Activated CD8-positive, alpha-beta memory T cell treated with anti-CD3 and anti-CD28 coated beads, Interleukin-2, amount 50 U/mL, for 48 hours (primary cell): ENCODE measurements at places on chromosomes 6 and 20.

DNA sequence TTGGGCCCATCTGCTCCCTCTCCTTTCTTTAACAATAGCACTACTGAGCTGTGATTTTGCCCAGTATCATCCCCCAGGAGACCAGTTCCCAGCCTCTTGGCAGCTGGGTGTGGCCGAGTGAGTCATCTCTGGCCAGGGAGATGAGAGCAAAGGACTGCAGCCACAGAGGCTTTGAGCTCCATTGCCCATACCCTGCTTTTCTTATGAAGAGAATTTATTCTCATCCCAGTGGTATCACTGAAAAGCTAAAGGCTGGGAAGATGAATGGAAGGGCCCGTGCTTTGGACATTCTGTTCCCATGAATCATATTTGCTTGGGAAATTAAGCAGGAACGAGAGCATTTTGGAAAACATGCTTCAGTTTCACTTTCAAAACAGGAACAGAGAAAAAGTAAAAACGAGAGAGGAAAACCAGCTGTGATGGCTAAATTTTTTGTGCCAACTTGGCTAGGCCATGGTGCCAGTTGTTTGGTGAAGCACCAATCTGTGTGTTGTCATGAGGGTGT lies 14.9 kb downstream of the CST3 start:
- no peak for DNase-seq

GRCh38 chr6:154134471-154135147 lies 95.6 kb downstream of the OPRM1 start:
- no peak for DNase-seq

- no peak for DNase-seq
Observed at GRCh38 chr6:142653710-142654420, 291.1 kb downstream of the HIVEP2 start.

GRCh38 chr6:87848616-87849015 lies 146.6 kb upstream of the AKIRIN2 start:
- no peak for DNase-seq

GRCh38 chr20:20666359-20666758 lies 46.1 kb downstream of the RALGAPA2 start:
- no peak for DNase-seq

GRCh38 chr6:69584913-69585729 lies 211.7 kb downstream of the LMBRD1 start:
- DNase-seq = no peak

GRCh38 chr20:23161968-23162696 lies 76.0 kb upstream of the CD93 start:
- DNase-seq = peak; percentile 38

DNA sequence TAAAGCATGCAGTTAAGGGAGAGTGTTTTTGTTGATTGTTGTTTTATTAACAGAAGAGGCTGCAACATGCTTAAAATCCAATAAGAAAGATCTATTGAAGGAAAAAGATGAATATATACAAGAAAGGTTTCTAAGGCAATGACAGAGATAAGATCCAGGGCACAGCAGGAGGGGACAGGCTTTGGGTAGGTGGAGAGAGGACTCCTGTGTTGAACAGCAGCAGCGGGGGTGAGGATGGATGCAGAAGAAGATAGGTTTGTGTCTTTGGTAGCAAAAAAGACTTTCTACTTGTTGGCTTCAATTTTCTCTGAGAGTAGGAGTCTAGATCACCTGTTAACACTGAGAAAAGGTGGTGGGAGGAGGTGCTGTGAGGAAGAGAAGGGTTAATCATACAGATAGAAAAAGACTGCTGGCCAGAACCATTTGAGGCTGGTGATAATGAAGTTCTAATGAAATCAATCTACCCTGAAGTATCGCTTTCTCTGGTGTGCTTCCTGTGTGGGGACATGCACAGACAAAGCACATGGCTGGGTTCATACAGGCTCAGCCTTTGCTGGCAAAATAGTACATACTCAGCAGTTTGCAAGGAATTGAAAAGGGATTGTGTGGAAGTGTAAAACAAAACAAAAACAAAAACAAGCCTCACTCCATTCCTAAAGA lies 17.2 kb upstream of the DST start:
- no peak for DNase-seq

GRCh38 chr20:41359541-41360011 lies 7.0 kb downstream of the EMILIN3 start:
- DNase-seq = no peak

DNA sequence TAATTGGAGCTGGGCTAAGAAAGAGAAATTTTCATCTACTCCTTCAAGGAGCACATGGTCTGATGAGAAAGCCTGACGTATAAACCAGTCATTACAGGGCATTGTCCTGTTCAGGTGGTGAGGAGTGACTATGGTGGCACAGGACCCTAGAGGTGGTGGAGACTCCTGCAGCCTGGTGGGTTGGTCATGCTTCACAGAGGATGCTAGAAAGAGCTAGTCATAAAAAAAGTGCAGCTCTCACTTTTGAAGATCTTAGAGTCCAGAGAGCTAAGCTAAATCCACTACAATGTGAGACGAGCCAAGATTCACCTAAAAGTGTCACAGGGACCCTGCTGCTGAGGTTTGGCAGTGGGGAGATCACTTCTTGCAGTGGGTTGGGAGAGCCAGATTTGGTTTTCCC lies 9.8 kb upstream of the ZNF831 start:
- peak; percentile 49 for DNase-seq

DNA sequence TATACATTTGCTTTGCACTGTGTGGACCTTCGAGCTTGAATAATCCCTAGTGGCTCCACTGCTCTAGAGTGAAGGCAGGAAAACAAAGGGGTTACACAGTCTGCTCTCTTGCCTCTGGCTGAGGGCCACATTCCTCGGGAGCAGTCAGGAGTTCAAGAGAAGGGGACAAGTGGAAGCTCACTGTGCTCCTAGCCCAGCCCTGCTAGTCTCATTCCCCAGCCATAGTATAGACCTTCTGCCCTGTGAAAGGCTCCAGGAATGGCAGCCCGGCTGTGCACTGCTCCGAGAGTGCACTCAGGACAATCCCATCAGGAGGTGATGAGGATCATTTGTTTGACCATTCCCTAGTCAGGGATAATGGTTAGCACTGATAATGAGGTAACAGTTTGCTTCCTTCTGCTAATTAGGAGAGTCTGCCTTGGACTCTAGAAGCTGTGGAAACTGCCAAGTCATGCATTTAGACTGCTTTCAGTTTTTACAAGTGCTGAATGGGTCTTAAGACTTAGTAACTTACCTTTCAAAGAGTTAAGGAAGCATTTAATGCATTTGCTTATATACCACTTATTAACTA lies 8.5 kb downstream of the IYD start:
- no peak for DNase-seq

GRCh38 chr6:42433409-42433808 lies 18.3 kb downstream of the TRERF1 start:
- no peak for DNase-seq

- no peak for DNase-seq
Observed at GRCh38 chr6:40299681-40300080, 287.5 kb downstream of the LRFN2 start.

GRCh38 chr20:10622657-10623418 lies 51.0 kb downstream of the JAG1 start:
- DNase-seq = no peak

- DNase-seq = no peak
Observed at GRCh38 chr20:29302979-29303644, 1954.4 kb upstream of the DEFB115 start.

DNA sequence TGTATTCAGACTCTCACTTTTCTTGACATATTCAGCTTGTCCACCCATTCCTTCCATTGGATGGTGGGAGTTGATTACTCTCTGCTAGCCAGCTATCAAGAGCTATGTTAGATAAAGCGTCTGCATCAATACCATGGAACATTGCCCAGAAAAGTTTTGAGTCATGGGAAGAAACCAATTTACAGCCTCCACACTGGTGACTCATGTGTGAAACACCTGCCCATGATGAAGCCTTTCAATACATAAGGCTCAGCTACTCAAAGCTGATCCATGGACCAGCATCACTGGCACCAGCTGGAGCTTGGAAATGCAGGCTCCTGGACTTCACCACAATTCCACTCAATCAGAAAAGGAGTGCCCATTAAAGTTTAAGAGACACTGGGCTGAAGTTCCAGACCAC lies 16.1 kb downstream of the PLA2G7 start:
- DNase-seq = no peak

DNA sequence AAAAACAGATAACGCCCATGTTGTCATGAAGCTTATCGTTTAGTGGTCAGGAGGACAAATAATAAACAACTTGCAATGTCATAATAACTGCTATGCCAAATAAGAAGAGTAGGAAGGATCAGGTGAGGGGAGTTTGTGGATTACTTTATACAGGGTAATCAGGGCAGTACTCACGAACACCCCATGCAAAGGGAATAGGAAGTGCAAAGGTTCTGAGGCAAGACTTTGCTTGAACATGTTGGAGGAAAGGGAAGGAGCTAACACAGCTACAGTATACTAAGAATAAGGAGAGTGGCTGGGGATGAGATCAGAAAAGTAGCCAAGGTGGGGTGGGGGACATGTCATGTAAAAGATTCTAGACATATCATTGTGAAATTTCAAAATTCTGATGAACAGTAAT lies 292.0 kb upstream of the RUNX2 start:
- DNase-seq = no peak

- no peak for DNase-seq
Observed at GRCh38 chr20:31515072-31515774, 981 bp downstream of the HM13 start.

DNA sequence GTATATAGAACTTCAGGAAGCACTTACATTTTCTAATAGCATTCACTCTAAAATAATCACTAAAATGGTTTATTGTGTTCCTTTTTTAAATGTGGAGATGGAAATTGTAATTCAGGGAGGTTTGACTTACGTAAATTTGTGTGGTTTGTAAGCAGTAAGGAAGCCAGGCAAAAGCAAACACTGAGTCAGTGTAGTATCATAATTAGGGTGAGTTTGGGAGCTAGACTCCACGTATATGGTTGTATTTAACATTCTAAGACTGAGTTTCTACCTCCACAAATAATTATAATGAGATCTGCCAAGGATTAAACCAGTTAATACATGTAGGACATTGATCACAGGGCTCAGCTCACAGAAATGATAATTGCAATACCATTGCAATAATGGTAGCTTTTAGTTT lies 425.5 kb downstream of the CBLN4 start:
- no peak for DNase-seq

GRCh38 chr20:60191014-60191413 lies 232.8 kb downstream of the CDH26 start:
- DNase-seq = no peak

DNA sequence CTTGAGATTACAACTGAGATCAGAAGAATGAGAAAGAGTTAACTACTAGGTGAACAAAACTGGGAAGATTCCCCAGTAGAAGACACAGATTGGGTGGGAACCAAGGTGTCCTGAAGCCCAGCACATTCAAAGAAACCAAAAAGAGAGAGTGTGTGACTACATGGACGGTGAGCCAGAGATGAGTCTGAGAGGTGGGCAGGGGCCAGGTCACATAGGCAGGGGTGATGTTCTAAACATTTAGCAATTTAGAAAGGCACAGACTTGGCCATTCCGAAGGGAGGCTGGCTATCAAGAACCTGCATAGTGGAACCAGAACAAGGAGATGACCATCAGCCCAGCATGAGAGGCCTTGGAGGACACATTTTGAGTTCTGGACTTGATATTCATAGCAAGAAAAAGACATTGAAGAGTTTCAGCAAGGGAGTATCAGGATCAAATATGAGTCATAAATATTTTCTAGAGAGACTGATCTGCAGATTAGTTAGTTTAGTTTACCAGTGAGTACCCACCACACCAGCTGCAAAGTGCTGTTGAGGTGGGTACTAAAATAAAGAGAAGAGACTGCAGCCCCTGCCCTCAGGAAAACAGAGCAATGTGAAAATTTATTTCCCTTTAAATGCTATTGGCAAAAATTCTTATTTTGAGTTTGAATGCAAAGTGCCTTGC lies 340.5 kb upstream of the PRDM1 start:
- DNase-seq = no peak

- no peak for DNase-seq
Observed at GRCh38 chr6:73893696-73894095, 197.7 kb downstream of the CD109 start.

- no peak for DNase-seq
Observed at GRCh38 chr6:156780962-156781853, 4.0 kb downstream of the ARID1B start.

GRCh38 chr6:115873901-115874300 lies 186.8 kb downstream of the FRK start:
- DNase-seq = no peak

DNA sequence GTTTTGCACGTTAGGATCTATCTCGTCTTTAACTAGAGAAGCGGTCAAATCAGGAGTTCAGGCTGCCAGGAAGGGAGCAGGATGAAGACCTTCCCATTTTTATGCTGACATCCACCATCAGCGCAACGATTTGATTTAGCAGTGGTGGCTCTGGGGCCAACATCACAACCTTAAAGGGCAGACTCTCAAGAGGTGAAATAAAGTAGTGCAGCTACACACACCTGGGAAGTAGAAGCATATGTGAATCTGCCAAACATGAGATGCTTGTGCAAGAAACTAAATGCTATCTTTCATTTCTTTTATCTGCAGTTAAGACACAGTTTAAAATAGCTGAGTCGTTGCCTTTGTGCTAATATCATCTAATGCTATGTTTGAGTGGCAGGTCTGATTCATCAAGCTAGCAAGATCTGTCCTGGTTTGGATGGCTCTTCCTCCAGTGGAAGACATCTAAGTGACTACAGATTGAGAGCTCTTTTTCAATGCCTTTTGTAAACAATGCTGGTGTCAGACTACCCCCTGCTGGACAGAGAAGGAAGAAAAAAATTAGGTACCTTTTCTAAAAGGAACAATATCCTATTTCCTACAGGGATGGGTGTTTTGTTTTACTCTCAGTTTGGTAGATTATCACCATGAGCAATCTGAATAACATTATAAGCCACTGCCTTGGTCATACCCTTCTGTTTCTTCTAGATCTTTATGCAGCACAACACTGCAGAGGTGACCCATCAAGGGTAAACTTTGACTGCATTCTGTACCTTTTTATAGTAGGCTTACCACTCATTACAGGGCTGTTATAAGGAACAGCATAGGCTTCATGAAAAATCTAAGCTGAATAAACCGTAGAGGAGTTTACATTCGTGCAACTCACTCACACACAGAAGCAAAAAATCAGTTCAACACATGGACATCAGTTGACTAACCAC lies 171.6 kb upstream of the FBXL4 start:
- DNase-seq = no peak

GRCh38 chr6:157240960-157241311 lies 82.4 kb downstream of the TMEM242 start:
- DNase-seq = no peak

DNA sequence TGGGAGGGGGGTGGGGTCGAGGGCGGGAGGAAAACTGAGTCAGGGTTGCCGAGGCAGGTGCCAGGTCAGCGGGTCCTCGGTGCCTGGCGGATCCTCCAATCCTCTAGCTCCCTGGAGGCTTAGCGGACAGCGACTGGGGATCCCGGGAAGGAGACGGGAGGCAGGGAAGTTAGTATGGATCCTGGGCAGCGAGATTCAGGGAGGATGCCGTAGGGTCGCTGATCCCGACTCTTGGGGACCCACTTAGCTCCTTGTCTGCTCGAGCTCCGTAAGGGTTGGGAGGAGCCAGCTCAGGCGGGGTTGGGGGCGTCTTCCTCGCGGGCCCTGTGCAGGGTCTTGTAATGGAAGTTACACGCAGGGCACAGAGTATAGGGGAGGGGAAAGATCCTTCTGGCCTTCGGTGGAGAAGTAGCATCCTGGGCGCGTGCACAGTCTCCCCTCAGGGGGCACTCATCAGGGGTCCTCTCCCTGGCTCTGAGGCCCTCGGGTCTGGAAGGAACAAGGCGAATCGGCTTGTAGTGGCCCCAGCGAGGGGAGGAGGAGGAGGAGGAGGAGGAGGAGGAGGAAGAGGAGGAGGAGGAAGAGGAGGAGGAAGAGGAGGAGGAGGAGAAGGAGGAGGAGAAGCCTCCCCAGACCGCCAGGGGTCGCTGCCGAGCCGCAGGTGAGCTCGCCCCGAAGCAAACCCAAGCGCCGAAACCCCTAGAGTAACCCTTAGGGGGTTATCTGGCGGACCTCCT lies 6.4 kb upstream of the SLC12A5 start:
- DNase-seq = peak; percentile 94
